ENCODE measurements at places on chromosomes 2 and 18.
A peak's percentile ranks its signal among the peaks of the same experiment; 100 is the strongest.

DNA sequence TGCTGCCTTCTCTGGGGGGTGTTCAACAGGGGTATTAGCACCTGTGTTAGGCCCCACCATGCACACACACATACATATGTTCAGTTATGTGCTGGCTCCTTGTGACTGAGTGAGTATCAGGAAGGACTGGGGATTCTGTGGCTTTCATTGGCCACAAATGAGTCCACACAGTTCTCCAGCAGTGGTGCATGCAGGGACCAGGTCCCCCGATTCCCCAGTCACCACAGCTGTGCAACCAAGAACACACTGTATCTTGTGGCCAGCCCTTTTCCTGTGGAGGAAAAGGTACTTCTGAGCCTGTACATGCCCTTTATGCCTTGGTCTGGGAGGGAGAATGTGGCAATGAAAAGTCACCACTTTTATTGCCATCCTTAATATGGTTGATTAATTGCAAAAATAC, 74.9 kb upstream of the KLF7 start:
- DNase-seq, result no peak

- no peak for DNase-seq
These were observed at the start of gene WIPF1 for GRCh38 chr2:174597345-174598047. Gene WIPF1, minus strand, starts transcription at chr2:174597804. Its CDS starts 12,231 bp downstream, at chr2:174585573.

GRCh38 chr2:57878171-57878865, 168.3 kb upstream of the VRK2 start:
- DNase-seq, result no peak

- DNase-seq, result no peak
These were observed 48.2 kb upstream of the SH3RF3 start for GRCh38 chr2:109080757-109081156.

- no peak for DNase-seq
These were observed 91.5 kb downstream of the TEX51 start for GRCh38 chr2:126990200-126990599.

GRCh38 chr2:38598991-38599295, 3.8 kb downstream of the HNRNPLL start:
- peak; percentile 4 for DNase-seq

DNA sequence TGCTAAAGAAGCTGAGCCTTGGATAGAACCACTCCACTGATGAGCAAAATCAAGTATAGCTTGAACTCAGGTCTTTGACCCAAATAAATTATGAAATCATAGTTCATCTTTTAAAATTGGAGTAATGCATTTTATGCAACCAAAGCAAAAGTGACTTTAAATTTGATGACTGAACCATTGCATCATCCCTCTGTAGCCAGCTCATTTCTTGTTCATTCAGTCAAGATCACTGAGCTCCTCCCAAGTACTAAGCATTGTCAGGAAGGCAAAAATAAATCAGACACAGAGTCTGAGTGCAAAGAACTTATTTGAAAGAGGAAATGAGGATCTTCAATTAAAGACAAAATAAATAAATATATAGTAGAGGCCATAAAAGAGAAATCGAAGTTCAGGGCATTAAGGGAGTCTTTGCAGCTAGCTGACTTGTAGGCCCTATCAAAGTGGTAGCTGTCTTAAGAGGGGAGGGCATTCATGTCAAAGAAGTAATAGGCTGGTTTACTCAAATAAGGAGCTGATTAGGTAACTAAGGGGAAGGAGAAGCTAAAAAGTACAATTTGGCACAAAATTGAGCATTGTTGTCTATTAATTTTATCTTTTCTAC, 411.8 kb downstream of the MTX2 start:
- DNase-seq, result no peak

GRCh38 chr18:12929477-12930083, 18.2 kb upstream of the SEH1L start:
- DNase-seq, result no peak

- DNase-seq, result no peak
These were observed 48.6 kb upstream of the RBM44 start for GRCh38 chr2:237749961-237750360.

DNA sequence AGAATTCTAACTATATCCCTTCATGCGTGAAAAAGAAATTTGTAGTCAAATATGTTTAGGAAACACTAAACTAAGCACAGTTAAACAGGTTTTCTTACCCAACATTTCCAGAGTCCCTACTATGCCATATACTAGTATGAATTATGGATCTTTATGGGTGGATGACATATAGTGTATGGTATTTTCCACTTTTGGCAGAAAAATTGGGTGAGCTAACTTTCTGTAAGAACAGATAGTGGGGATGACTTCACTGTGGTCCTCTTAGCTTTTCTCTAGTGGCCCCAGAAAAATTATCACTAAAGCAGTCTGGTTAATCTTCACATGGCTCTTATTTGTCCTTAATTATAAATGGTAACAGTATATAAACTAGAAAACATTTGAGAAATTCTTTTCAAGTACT, 240.0 kb upstream of the GULP1 start:
- DNase-seq, result no peak

DNA sequence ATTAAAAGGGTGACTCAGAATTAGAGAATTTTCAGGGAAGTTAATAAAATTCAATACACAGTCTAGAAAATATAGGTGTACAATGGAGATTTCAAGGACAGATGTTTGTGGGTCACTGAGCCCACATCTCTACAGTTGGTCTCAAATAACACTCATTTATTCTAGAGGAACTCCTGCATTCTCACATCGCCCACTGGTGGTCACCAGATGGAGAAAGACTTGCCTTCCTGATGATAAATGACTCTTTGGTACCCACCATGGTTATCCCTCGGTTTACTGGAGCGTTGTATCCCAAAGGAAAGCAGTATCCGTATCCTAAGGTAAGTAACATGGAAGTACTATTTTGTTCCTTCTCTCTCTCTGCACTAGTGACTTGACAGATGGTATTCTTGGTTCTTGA, 1297.1 kb downstream of the DPP10 start:
- no peak for DNase-seq

GRCh38 chr18:23227726-23228070, 92.4 kb downstream of the CABLES1 start:
- no peak for DNase-seq
